ENCODE measurements at places on chromosomes 1 and 21.

GRCh38 chr1:109783436-109783835 is 19.7 kb upstream of the EPS8L3 start:
- DNase-seq = no peak

DNA sequence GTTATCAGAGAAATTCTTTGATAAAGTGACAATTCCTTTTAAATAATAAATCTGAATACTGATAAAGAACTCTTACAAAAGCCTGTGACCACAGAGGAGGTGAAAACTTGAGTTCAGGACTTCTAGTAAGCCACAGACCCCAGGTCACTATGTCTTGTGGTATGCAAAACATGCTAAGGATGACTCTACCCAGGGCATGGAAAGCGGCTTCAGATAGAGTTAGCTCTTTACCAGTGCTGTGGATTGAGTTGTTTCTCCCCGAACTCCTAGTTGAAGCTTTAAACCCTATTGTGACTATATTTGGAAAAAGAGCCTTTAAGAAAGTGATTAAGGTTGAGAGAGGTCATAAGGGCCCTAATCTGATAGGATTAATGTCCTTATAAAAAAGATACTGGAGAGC is 42.3 kb downstream of the HLX start:
- DNase-seq = no peak

- DNase-seq = no peak
Measured at GRCh38 chr1:23964790-23965740, 5.4 kb downstream of the PNRC2 start.

DNA sequence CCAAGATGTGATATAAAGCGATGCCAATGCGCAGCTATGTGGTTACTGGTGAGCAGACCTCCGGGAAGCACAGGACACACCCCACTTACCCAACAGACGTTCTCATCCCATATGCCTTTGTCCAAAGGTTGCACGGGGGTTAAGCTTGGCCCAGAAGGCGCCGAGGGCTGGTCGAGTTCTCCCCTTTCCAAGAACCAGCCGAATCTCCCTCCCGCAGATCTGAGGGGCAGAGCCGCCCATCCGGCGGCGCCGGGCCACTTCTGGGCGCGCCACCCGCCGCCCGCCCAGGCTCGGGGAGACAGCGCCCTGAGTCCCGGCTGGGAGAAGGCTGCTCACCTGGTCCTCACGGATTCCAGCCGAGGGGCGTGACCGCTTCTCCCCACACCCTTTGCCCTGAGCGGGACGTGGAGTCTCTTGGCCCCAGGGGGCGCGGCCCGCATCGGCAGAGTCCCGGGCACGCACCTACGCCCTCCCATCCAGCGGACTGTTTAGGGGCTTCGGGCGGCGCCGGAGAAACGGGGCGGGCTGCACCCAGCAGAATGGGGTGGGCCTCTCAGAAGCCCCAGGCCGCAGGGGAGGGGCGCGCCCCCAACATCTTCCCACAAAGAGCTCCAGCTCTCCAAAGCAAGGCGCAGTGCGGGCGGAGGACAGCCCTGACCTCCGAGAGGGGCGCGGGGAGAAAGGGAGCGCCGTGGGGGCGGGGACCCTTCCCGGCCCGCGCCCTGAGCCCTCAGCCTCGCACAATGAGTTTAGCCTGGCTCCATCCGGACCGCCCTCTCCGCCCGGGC is 615 bp downstream of the GPR161 start:
- no peak for DNase-seq

GRCh38 chr1:56934430-56935060 is 31.3 kb downstream of the C8B start:
- no peak for DNase-seq

DNA sequence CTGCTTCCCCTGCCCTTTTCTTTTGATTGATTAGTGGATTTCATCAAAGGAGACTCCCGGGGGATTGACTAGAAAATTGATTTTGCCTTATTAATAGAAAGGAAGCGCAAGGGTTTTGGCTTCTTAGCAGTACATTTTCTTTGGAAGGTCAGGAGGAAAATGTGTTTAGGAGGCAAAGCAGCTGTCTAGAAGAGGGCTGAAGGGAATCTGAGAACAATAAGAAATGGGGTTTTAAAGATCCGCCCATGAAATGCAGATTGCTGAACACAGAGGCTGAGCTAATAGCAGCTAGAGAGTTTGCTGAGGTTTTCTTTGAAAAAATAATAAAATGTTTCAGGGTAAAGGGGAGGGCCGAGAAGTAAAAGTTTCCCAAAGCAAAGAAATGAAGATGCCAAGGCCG is 4.9 kb downstream of the SERTAD4 start:
- DNase-seq = no peak

DNA sequence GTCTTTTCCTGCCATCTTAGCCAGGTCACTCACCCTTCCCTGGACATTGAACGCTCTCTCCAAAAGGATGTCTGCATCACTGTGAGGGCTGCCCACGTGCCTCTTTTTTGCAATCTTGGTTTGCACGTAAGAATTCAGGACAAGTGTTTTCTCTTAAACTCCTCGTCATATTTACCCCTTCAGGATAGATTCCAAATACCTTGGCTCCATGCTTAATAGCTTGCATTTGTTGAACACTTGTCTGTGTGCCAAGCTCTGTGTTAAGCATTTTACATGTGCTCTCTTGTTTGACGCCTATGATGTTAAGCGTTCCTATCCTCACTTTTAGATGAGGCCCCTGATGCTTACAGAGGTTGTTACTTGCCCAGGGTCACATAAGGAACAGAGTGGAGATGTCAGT is 29.8 kb downstream of the RCSD1 start:
- no peak for DNase-seq

GRCh38 chr1:26164036-26164860 is 4.5 kb downstream of the C1orf232 start:
- DNase-seq = peak; percentile 47

GRCh38 chr1:204420039-204421004 is 8.7 kb upstream of the PPP1R15B start:
- DNase-seq = no peak

DNA sequence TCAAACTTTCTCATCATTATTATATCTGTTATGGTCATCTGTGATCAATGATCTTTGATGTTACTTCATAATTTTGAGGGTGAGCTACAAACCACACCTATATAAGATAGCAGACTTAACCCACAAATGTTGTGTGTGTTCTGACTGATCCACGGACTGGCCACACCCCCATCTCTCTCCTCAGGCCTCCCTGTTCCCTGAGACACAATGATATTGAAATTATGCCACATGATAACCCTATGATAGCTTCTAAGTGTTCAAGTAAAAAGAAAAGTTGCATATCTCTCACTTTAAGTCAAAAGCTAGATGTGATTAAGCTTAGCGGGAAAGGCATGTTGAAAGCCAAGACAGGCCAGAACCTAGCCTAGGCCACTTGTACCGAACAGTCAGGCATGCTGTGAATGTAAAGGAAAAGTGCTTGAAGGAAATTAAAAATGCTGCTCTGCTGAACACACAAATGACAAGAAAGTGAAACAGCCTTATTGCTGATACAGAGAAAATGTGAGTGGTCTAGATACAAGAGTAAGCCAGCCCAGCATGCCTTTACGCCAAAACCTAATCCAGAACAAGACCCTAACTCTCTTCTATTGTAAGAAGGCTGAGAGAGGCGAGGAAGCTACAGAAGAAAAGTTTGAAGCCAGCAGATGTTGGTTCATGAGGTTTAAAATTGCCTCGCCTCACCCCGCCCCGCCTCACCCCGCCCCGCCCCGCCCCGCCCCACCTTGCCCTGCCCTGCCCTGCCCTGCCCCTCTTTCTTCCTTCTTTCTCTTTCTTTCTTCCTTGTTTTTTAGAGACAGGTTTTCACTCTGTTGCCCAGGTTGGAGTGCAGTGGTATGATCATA is 16.5 kb downstream of the CTSS start:
- DNase-seq = no peak

DNA sequence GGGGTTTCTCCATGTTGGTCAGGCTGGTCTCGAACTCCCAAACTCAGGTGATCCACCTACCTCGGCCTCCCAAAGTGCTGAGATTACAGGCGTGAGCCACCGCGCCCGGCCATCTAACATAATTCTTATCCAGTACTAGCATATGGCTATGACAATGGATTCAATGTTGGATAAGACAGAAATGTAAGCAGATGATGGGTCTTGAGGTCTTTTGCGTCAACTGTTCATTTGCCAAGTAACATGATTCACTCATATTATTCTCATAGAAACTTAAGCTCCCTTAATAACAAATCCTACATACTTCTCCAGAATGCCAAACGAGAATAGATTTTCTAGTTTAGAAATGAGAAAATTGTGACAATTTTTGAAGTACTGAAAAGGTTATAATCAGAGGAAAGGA is 170.3 kb downstream of the RGS7 start:
- DNase-seq = no peak

DNA sequence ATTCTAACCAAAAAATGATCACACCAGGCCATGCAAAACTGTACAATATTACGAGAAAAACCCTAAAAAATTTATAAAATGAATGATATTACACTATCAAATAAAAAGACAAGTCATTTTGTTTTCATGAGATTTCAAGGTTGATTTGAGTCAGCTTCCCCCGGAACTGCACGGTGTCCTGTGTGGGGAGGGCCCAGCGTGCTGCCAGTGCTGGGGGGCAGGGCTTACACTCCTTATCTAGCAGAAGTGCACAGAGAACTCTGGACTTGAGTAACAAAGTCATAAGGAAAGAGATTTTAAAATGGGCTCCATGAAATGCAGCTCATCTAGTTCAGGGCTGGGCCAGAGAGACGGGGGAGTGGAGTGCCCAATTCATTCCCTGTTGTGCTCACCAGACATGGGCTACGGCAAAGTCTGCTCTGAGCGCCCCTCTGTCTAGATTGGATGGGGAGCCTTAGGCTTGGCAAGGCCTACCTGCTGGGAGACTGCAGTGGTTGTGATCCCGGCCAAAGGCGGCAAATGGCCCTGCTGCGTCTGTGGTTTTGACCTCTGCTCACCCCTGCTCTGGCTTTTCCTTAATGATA is 50.1 kb downstream of the COQ8A start:
- DNase-seq = no peak

DNA sequence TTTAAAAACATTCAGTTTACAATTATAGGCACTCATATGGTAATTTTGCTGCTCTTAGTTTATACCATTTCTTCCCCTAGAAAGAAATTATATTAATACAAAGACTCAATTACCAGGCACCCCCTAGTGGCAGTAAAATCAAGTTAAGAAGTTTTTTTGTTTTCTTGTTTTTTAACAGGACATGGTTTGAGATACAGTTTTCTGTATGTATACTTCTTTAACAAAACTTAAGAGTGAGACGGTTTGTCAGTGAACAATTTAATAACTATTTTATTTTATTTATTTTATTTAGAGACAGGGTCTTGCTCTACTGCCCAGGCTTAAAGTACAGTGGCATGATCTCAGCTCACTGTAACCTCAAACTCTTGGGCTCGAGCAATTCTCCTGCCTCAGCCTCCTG is 224.6 kb downstream of the FAF1 start:
- no peak for DNase-seq

DNA sequence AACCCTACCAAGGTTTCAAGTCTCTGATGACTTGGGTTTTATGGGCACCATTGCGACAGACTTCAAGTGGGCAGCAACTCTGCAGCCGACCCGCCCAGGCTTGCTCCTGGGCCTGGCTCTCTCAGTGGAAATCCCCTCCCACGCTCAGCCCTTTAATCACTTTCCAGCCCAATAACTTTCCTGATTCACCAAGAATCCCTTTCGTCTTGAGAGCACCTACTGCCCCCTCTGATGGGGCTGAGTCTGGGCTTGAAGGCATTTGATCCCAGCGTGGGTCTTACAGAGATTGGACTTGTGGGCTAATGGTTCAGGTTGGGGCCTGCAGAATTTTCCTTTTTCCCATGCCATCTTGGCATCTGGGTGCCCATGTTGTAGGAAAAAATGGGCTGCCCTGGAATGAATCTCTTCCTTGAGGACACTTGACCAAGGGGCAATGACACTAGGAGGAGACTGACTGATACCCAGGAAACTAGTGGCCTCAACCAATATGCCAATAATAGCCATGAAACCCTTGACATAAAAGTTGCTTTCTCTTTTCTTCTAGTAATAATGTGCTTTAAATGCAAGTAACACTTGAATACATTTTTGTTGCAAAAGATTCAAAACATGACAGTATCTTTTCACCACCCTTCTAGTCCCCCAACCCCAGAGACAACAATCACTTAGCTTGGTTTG is 7.8 kb upstream of the PHLDA3 start:
- no peak for DNase-seq

DNA sequence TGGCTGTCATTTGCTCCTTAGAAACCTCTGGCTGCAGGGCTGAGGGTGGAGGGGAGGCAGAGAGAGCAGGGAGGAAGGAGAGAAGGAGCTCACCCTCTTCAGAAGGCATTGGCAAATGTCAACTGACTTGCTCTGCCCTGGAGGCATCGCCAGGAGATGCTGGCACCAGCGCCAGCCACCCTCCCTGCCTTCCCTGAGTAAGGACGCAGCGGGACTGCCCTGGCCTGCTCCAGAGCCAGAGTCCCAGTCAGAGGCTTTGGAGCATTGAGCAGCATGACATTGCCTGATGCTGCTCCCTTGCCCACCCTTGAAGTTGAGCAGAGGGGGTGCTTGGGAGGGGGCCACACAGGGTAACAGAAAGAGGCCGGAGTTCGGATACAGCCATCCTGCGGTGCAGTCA is 62.3 kb downstream of the DISP3 start:
- DNase-seq = no peak

DNA sequence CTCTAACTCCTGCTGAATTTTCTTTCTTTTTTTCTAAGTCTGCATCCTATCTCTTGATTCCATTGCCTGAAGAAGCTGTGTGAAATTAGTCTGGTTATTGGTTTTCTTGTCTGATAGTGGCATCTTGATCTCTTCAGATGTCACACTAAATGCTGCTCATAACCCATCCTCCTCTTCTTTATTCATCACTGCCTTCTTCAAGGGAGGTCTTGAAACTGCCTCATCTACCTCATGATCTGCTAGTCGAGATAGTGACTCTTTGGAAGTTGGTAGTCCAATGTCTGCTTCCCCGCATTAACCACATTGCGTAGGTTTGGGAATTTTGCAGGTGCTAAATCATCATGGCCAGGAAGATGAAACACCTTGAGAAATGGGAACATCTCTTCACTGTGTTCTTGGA is 15.7 kb downstream of the DYRK3 start:
- no peak for DNase-seq

DNA sequence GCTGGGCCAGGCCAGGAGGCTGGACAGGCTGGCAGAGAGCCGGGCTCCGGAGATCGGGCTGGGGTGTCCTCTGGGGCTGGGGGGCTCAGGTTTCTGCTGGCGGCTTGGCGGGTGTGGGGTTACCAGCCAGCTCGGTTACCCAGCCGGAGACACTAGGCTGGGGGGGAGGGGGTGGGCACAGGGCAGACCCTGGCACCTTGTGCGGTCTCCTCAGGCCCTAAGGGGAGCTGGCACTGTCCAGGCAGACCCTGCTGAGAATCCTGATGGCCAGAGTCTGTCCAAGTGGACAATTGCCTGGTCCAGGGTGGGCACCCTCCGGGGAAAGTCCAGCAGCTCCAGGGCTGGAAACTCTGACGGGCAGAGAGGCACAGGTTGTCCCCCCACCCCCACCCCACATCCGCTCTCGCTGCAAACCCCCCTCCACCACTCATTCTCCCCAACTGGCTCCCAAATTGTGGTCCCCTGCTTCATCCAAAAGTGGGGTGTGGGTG is 6.7 kb downstream of the ZBTB7B start:
- no peak for DNase-seq

All from central memory CD8-positive, alpha-beta T cell (primary cell).